ENCODE measurements at places on chromosomes 1 and 21.

DNA sequence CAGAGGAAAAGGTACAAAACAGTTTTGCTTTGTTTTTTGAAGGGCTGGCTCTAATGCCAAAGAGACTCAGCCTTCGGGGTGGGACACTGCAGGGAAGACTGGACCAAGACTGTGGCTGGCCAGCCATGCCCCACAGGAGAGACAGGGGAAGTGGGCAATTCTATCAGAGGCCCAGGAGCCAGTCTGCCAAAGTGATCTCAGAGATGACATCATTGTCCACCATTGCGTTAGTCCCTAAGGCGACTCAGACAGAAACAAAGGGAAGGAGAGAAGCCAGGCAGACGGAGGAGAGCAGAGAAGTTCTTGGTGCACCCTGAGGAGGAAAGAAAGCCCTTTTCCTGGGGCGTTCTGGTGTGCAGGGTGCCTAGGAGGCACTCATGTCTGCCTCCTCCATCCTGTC is 26.4 kb downstream of the OPTC start:
- no peak for DNase-seq

- DNase-seq = no peak
Observed at GRCh38 chr1:218409946-218410510, 64.9 kb downstream of the TGFB2 start.

- DNase-seq = no peak
Observed at GRCh38 chr1:156115514-156116374, 1.2 kb downstream of the LMNA start.

DNA sequence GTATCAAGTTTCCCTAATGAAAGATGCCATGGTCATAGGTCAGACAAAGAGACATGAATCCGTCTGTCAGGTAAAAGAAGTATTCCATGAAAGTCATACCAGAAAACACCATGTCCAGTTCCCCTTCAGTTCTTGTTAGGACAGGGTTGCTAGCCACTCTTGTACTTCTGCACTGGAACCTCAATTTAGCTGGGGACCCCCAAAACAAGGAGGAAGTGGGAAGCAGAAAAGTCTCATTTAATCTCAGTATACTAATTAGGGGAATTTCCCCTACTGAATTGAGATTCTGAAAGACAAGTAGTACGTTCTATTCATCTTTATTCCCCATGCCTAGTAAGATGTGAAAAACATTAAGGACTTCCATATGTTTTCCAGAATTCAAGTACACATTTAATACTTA is 1289.9 kb upstream of the B3GALT2 start:
- no peak for DNase-seq

GRCh38 chr1:61659061-61659460 is 65.9 kb downstream of the TM2D1 start:
- DNase-seq = no peak

DNA sequence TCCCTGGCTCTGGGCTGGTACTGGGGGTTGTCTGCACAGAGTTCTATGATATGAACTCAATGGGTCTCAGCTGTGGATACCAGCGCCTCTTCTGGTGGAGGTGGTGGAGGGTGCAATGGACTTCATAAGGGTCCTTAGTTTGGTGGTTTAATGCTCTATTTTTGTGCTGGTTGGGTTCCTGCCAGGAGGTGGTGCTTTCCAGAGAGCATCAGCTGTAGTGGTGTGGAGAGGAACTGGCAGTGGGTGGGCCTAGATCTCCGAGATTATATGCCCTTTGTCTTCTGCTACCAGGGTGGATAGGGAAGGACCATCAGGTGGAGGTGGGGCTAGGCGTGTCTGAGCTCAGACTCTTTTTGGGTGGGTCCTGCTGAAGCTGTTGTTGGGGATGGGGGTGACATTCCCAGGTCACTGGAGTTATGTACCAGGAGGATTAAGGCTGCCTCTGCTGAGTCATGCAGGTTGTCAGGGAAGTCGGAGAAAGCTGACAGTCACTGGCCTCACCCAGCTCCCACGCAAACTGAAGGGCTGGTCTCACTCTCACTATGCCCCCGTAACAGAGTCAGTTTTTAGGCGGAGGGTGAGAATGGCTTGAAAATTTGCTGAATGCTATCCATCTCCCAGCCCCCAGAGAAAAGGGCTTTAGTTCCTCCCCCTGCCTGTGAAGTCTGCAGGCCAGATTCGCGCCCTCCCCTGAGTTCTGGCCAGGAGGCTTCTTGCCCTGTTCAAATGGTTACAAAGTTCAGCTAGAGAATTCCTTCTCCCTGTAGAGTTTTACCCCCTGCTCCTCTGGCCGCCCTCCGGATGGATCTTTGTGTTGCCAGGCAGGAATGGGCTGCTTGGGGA is 902.9 kb downstream of the LTN1 start:
- DNase-seq = no peak

- peak; percentile 61 for DNase-seq
Observed at GRCh38 chr1:67834246-67834877, 1.1 kb upstream of the GNG12 start.

All from Jurkat, Clone E6-1 (cell line).